GM12865 (cell line): ENCODE measurements at places on chromosomes 2 and 18.
A peak's percentile ranks its signal among the peaks of the same experiment; 100 is the strongest.

DNA sequence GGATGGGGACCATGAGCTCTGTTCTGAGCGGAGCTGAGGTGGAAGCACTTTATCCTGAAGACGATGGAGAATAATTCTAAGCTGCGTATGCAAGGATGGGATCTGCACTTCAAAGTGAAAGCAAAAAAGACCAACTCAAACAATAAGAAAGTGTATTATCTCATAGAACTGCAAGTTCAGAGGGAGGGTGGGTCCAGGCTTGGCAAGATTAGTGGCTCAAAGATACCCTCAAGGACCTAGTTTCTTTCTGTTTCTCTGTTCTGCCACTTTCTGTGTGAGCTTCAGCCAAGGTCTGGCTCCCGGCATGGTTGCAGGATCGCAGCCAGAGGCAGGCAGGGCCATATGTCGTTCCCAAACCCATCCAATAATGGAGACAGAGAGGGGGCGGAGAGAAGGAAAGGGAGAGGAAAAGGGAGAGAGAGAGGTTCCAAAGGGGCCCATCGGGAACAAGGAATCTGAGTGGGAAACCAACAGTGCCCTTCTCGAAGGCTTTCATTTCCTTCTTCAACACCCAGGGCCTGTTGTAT is 169.2 kb upstream of the NCK2 start:
- DNase-seq, result no peak

- DNase-seq, result peak; percentile 34
Measured at GRCh38 chr2:44793322-44793870, 148.1 kb upstream of the SIX3 start.

GRCh38 chr2:28344756-28345373 is 47.8 kb upstream of the FOSL2 start:
- DNase-seq, result no peak

GRCh38 chr2:142241016-142241415 is 110.2 kb upstream of the LRP1B start:
- no peak for DNase-seq

- DNase-seq, result peak; percentile 52
Measured at GRCh38 chr2:143150287-143150686, 21.1 kb downstream of the ARHGAP15 start.

GRCh38 chr2:127313406-127313805 is 19.5 kb upstream of the ERCC3 start:
- DNase-seq, result peak; percentile 67

- DNase-seq, result no peak
Measured at GRCh38 chr18:59718108-59718463, 20.9 kb upstream of the CCBE1 start.
